ENCODE measurements at places on chromosomes 11 and 22.

GRCh38 chr22:29740216-29740615 lies 20.4 kb downstream of the CABP7 start:
- no peak for DNase-seq

- DNase-seq: no peak
Observed at GRCh38 chr11:130911306-130911705, 5.0 kb downstream of the SNX19 start.

DNA sequence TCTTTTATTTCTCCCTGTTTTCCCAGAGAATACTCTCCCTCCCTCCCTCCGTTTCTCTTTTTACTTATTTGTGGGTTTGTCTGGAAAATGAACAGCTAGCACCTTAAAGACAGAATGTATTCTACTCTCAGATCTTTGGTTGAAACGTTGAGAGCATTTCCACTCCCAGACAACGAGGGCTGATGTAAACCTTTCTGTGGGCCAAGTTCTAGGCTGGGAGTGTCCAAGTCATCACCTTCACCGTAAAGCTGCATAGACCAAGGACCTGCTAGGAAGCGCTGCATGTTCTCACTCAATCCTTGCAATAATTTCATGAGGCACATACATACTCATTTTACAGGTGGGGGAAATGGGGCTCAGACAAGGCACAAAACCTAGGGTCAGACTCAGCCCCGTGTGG lies 32.4 kb downstream of the MYH9 start:
- no peak for DNase-seq

DNA sequence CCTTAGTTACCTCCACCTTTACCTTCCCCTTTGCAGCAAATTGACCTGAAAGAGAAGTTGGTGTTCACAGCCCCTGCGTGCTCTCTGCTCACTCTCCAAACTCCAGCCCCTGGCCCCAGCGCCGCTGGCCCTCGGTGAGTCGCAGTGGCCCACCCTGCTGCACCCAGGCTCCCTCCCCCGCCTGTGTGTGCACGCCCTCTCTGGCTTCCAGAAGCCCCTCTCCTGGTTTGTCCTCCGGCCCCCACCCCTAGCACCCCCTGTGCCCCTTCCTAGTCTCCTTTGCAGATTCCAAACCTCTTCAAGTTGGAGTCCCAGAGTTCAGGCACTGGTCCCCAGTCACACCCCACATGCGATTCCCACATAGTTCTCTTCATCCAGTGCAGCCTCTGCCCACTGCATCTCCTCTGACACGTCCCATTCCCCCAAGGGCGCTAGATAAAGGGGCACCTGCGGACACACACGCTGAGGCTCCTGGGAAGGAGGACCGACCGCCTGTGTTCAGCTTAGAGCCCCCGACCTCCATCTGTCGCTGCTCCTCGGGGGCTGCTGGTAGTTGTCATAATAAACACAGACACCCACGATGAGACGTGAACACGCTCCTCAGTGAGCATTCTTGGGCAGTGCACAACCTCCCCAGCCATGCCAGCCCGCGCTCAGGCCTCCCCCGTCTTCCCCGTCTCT lies 1.5 kb upstream of the PHRF1 start:
- DNase-seq: no peak

- no peak for DNase-seq
Observed at GRCh38 chr11:13692172-13692571, 23.7 kb downstream of the FAR1 start.

GRCh38 chr11:6022956-6023355 lies 7.6 kb downstream of the OR56A1 start:
- peak; percentile 14 for DNase-seq

- DNase-seq: no peak
Observed at GRCh38 chr11:11810764-11811726, 30.7 kb upstream of the USP47 start.

- DNase-seq: no peak
Observed at GRCh38 chr11:14399087-14399486, 40.1 kb upstream of the RRAS2 start.

- no peak for DNase-seq
Observed at GRCh38 chr11:5994791-5995190, 8.0 kb upstream of the OR52L1 start.

GRCh38 chr22:35018995-35019394 lies 47.0 kb upstream of the ISX start:
- DNase-seq: no peak

DNA sequence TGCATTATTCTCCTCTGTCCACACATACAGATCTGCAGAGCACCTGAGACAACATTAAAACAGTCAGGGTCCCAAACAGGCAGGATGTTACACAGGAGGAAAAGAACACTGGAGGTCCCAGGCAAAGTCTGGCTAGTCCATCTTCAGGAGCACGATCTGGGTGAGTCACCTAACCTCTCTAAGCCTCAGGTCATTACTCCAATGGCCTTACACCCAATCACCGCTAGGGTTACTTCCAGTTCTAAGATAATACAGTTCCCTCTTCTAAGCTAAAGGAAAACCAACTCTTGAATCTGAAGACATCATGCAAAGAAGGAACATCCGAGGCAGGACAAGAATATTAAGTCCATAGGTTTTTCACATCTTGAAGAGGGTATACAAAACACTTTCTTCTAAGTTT lies 24.5 kb downstream of the ASCC2 start:
- no peak for DNase-seq

DNA sequence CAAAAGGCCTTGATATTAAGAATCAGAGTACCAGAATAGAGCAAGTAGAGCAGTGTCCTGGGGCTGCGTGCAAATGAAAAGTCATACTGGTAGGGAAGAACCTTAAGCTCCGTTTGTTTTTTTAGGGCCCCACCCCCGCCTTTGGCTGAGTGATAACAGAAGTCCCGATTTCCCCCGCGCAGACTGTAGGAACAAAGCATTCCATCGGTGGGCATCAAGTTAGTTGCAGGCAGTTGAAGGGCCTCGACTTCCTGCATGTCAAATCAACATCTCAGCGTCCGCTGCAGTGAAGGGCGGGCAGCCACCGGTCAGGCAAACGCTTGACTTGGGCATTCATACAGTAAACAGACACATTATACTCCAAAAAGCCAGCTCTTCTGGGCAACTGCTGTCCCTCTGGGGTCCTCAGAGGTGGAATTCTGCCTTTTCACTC lies 11.7 kb downstream of the LRP4 start:
- DNase-seq: no peak

GRCh38 chr11:575996-576768 lies at the start of gene PHRF1:
Gene PHRF1, plus strand, starts transcription at chr11:576470. Its CDS starts 5,043 bp downstream, at chr11:581513.
- DNase-seq: peak; percentile 88

DNA sequence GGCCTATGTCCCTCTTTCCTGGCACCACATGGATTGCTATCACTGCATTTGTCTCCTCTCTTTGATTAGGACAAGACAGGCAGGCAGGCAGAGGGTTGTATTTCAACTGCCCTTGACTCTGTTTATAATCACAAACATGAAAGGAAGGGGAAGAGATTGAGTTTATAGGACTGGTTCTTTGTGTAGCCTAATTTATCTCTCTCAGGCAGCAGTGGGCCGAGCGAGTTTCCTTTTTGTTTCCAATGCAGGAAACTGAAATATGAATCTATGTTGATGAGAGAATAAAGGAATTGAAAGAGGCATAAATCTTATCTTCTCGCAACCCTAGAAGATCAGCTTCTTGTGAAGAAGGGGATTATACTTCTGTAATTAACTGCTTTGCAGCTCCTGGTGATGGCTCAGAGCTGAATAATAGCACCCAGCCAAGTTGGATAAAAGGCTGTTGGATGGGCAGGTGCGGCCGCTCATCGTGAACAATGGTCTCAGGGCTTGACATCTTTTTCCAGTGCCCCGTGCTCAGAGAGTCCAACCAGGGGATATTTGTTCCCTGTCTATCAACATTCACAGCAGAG lies 80.6 kb upstream of the SYT13 start:
- no peak for DNase-seq

GRCh38 chr22:36375071-36375980 lies 12.4 kb downstream of the MYH9 start:
- no peak for DNase-seq

DNA sequence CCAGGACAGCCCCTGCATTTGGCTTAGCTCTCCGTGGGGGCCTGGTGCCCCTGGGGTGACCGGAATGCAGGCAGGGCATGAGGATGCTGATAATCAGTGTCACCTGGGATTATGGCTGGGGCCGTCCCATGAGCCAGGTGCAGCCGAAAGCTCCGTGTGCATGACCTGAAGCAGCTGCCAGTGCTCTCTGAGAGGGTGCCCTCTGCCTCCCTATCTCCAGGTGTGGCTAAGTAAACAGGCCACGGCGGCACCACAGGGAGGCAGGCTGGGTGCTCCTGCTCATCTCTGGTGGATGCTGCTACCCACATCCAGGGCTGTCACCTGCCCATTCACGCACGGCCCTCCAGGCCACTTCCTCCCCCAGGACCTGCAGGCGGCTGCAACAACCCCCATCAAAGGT lies 29.8 kb downstream of the DUSP8 start:
- DNase-seq: no peak

DNA sequence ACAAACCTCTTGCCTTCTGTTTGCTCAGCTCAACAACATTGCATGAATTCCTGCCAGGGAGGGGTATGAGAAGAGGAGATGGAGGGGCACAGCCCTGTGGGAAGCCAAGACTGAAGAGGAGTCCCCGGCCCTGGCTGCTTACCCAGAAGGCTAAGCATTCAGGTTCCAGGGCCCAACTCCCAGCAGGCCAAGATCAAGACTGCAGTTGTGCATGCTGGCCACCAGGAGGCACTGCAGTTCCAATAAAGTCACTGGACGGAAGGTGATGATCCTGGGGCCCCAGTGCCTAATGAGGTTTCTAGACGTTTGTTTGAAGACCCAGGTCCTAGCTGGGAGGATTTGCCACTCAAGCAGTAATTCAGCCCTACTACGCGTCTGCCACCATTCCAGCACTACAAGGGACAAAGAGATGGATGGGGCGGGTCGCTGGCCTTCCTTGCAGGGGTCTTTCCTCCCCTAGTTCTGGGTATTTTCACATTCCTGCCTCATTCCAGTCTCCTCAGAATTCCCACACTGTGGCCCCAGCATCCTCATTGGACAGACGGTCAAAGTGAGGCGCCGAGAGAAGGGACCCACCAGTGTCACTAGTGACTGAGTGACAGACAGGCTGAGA lies 23.6 kb downstream of the ALX4 start:
- no peak for DNase-seq

GRCh38 chr11:108775324-108775723 lies 110.5 kb downstream of the DDX10 start:
- DNase-seq: no peak

- peak; percentile 68 for DNase-seq
Observed at GRCh38 chr11:64204464-64204989, 2.0 kb upstream of the FERMT3 start.

- no peak for DNase-seq
Observed at GRCh38 chr22:40485813-40486667, 115.6 kb downstream of the SGSM3 start.

DNA sequence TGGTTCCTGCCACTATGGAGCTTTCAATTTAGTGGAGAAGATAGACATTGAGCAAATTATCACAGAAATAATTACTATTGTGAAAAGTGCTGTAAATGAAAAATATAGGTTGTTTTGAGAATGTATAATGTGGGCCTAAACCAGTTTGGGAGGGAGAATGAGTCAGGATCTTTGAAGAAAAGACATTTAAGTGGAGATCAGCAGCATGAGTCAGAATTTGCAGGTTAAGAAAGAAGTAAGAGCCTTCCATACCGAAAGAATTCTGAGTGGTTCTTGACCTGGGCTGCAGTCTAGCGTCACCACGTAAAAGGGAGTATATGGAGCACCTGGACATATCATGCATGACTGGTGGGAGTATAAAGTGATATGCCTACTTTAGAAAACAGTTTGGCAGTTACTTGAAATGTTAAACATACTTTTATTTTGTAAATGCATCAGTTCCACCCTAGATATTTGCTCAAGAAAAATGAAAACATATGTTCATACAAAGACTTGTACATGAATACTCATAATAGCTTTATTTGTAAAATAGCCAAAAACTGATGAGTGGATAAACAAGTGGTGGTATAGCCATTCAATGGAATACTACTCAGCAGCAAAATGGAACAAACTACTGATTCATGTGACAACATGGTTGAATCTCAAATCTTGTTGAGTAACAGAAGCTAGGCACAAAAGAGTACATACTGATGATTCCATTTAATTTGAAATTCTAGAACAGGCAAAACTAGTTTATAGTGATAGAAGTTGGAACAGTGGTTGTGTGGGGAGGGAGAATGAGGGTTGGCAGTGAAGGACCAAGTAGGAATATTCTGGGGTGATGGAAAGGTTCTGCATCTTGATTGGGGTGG lies 99.2 kb downstream of the STIM1 start:
- peak; percentile 23 for DNase-seq

GRCh38 chr11:12245549-12246016 lies 131.8 kb upstream of the PARVA start:
- no peak for DNase-seq

DNA sequence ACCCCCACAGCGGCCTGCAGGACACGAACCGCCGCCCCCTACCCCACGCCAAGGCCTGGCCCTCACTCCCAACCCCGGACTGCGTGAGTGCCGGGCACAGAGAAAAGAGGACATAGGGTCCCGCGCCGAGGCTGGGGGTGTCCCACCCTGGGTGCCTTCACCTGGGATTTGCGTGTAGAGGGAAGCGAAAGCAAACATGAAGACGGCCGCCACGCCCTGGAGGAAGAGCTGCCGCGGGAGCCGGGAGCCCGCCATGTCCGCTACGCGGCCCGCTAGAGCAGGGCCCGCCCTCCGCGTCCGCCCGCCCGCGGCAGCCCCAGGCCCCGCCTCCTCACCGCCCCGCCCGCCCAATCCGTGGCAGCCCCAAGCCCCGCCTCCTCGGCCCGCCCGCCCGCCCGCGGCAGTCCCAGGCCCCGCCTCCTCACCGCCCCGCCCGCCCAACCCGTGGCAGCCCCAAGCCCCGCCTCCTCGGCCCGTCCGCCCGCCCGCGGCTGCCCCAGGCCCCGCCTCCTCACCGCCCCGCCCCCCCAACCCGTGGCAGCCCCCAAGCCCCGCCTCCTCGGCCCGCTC lies at the start of gene LMF2:
Gene LMF2, minus strand, starts transcription at position 282 of the 570 bp plus-strand sequence. Its CDS starts 27 bp downstream, at position 255.
- DNase-seq: no peak

DNA sequence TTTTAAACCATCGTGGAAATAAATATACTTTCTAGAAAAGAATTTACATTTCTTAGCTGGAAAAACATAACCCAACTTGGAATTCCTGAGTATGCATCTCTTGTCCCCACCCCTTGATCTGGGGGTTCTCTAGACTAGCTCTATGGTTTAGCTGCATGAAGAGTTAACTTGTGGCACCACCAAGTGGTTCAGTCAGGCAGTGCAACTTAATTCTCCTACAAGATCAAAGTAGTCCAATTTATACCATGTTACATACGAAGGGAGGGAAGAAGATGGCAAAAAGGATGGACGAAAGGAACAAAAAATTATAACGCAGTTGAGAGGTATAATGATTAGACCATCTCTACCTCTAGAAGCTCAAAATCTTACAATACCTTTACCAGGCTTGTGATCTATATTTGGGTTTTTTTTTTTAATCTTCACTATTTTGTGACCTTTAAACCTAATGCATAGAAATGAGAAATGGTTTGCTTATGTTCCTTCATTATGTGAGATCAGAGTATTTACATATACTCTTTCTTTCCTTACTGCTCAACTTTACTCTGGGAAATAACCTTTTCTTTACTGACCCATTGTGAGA lies 28.5 kb upstream of the ALKBH3 start:
- DNase-seq: peak; percentile 54

DNA sequence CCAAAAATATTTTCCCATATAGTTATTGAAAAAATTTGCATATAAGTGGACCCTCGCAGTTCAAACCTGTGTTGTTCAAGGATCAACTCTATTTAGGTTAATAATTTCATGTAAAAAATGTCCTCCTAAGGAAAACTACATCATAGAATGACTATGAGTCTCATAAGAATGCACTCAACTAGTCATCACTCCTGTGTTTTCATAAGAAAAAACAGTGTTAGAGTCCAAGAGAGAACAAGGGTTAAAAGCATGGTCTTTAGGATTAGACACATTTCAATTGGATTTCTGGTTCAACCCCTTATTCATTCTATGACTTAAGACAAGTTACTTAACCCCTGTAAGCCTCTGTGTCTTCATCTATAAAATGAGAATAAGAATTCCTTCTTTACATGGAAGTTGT lies 5.1 kb downstream of the PARVA start:
- DNase-seq: no peak

Data from HS-5 (cell line).